Activated T-helper 2 cell treated with anti-CD3 and anti-CD28 coated beads, Interferon-gamma antibody, Interleukin-2, Interleukin-4, amounts not matched to agents 10 μg/mL and 5 μg/mL and 100 μg/mL, durations not matched to agents 14 hours and 24 hours and 36 hours (primary cell): ENCODE measurements at places on chromosomes 3 and 15.
A peak's percentile ranks its signal among the peaks of the same experiment; 100 is the strongest.

DNA sequence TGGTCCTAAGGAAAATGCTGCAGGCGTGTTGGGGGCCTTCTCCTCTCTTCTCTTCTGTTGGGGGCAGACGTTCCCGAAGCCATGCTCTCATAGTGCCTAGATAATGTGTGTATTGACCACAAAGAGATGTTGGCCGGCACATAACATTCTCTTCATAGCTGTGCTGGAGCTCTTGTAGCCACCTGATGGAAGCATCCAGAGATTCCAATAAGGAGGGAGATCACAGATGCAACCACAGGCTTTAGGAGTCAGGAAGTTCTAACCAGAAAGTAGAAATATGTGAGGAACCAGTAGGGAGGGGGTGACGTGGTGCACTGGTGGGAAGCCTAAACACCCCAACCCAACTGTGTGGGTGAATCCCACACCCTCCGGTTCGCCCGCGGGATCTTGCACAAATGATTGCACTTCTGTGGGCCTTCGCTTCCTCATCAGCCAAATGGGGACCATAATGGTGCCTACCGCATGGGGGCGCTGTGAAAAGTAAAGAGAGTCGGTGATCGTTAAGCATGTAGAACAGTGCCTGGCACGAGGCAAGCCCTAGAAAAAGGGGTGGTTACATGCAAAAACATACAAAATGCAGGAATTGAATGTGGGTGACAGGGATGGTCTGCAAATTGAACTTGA lies 87.8 kb downstream of the TOP2B start:
- no peaks in the 10 kb centered on the region for H3K36me3 ChIP-seq
- DNase-seq = no peak
- no peaks in the 10 kb centered on the region for H3K4me1 ChIP-seq

- no peaks in the 10 kb centered on the region for H3K36me3 ChIP-seq
- H3K4me3 ChIP-seq = no peak overlapping the region
- no peak overlapping the region for H3K27ac ChIP-seq
- H3K27me3 ChIP-seq = no peaks in the 10 kb centered on the region
Measured at GRCh38 chr3:182451871-182452270, 341.4 kb upstream of the ATP11B start.

DNA sequence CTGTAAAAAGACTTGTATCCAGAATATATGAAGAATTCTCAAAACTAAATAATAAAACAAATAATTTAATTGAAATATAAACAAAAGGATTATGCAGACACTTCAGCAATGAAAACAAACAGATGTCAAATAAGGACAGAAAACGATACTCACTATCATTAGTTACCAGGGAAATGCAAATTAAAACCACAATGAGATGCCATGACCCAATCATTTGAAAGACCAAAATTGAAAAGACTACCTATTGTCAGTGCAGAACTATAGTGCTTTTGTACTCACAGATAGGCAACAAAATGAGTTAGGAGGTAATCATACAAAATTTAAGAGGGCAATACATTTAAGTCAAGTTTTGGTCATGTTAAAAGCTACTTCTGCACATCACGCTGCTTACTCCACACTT lies 31.6 kb upstream of the OR5K4 start:
- no peaks in the 10 kb centered on the region for H3K36me3 ChIP-seq
- H3K27me3 ChIP-seq = peaks cover 7% of the 10 kb centered on the region
- peaks cover 5% of the 10 kb centered on the region for H3K4me1 ChIP-seq
- H3K4me3 ChIP-seq = no peak overlapping the region
- H3K27ac ChIP-seq = no peak overlapping the region

- no peaks in the 10 kb centered on the region for H3K36me3 ChIP-seq
- no peaks in the 10 kb centered on the region for H3K27me3 ChIP-seq
- H3K27ac ChIP-seq = no peak overlapping the region
- H3K4me3 ChIP-seq = no peak overlapping the region
- DNase-seq = no peak
Measured at GRCh38 chr15:63890617-63891016, 56.9 kb upstream of the HERC1 start.

DNA sequence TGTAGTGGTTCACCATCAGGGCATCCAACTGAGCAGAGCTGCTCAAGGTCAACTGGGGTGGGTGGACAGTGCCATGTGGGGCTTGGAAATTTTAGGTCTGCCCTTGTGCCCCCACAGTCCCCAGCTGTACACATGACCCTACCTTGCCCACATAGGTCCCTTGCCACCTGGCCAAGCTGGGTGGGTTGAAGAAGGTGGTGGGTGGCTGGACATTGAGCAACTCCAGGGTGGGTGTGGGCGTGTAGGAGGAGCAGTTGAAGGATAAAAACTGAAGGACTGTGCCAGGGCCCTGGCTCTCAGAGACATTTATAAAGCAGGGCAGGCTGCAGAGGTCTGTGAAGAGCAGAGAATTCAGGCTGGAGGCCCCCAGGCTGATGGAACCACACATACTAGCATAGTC lies 568 bp downstream of the CDHR4 start:
- no peaks in the 10 kb centered on the region for H3K36me3 ChIP-seq
- H3K27me3 ChIP-seq = peaks cover 18% of the 10 kb centered on the region
- no peak overlapping the region for H3K4me3 ChIP-seq

- no peaks in the 10 kb centered on the region for H3K36me3 ChIP-seq
- H3K4me3 ChIP-seq = no peak overlapping the region
- peaks cover 2% of the 10 kb centered on the region for H3K4me1 ChIP-seq
- H3K27ac ChIP-seq = no peak overlapping the region
Measured at GRCh38 chr15:43285609-43286037, 18.9 kb upstream of the TGM5 start.

GRCh38 chr3:147945968-147946519 lies 536.9 kb downstream of the ZIC1 start:
- DNase-seq = no peak

DNA sequence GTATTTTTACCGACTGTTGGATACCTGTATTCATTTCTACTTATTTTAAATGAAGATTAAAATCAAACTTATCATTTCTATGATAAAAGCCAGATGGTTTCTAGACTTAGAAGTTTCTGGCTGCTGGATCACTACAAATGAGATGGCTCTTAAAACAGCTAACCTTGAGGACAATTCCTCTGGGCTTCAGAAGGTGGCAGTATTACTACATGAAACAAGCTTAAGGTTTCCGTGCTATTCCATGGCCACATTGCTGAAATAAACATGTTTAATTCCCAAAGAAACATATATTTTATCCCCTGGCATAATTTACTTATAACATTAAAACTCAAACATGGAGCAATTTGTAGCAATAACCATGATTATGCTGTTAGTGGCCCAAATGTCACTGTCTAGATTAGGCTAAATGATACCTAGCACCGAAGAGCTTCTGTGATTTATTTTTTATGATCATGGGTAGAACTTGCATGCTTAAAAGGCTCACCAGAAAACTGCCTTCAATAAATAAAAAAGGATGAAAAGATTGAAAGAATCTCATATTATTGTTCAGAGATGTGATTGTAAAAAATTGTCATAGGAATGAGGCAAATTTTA lies 204.0 kb upstream of the NANOGP8 start:
- no peak for DNase-seq
- H3K4me3 ChIP-seq = no peak overlapping the region
- H3K36me3 ChIP-seq = no peaks in the 10 kb centered on the region
- H3K27me3 ChIP-seq = no peaks in the 10 kb centered on the region

DNA sequence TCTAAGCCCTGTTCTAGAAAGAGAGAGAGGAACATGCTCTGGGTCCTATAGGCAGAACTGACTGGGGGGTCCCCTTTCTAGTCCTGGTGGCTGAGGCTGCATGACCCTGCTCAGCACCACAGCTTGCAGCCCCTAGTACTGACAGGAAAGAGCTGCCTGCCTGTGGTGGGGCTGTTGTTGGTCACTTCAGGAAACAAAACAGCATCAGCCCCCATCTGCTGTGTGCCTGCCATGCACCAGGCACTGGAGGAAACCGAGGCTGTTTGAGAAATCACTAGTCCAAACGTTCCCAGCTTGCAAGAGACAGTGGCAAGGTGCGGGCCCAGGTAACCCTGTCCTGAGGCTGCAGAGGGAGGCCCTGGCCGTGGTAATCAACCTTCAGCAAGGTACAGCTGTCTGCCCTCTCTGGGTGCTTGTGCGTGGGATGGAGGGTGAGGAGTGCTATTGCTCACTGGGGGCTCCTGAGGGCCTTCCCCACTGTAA lies 90.6 kb downstream of the IQSEC1 start:
- H3K27ac ChIP-seq = no peak overlapping the region
- H3K4me3 ChIP-seq = no peak overlapping the region
- H3K27me3 ChIP-seq = no peaks in the 10 kb centered on the region

DNA sequence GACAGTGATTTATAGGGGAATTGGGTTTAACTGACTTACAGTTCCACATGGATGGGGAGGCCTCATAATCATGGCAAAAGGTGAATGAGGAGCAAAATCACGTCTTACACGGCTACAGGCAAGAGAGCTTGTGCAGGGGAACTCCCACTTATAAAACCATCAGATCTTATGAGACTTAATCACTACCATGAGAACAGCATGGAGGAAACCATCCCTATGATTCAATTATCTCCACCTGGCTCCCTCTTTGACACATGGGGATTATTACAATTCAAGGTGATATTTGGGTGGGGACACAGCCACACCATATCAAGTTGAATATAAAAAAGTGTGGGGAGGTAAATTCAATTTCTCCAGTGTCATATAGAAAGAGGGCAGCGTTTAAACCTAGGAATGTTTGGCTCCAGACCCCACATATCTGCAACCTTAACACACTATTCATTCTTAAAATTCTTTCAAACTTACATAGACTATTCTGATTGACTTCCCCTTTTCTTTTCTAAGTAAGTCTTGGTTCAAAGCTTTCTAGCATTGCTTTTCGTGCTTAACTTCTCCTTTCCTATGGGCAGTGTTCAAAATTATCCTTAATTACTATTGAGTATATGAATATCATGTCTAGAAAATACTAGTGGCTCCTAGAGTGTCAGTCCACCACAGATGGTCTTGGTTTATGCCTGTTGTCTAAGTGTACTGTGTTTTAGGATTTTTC lies 446.7 kb upstream of the GBE1 start:
- no peaks in the 10 kb centered on the region for H3K4me1 ChIP-seq
- no peak for DNase-seq
- H3K27ac ChIP-seq = no peak overlapping the region

GRCh38 chr3:50167069-50167840 lies 12.1 kb downstream of the SEMA3F start:
- DNase-seq = no peak
- no peaks in the 10 kb centered on the region for H3K36me3 ChIP-seq
- no peaks in the 10 kb centered on the region for H3K4me1 ChIP-seq
- no peak overlapping the region for H3K4me3 ChIP-seq

- peaks cover 16% of the 10 kb centered on the region for H3K27me3 ChIP-seq
- no peaks in the 10 kb centered on the region for H3K36me3 ChIP-seq
- H3K27ac ChIP-seq = no peak overlapping the region
- no peaks in the 10 kb centered on the region for H3K4me1 ChIP-seq
- no peak for DNase-seq
Measured at GRCh38 chr3:10695595-10696285, 120.3 kb upstream of the SLC6A11 start.

- H3K4me3 ChIP-seq = no peak overlapping the region
- no peaks in the 10 kb centered on the region for H3K27me3 ChIP-seq
- H3K27ac ChIP-seq = no peak overlapping the region
- peaks cover 3% of the 10 kb centered on the region for H3K4me1 ChIP-seq
- H3K36me3 ChIP-seq = no peaks in the 10 kb centered on the region
- no peak for DNase-seq
Measured at GRCh38 chr3:9957214-9957613, 5.0 kb upstream of the PRRT3 start.

DNA sequence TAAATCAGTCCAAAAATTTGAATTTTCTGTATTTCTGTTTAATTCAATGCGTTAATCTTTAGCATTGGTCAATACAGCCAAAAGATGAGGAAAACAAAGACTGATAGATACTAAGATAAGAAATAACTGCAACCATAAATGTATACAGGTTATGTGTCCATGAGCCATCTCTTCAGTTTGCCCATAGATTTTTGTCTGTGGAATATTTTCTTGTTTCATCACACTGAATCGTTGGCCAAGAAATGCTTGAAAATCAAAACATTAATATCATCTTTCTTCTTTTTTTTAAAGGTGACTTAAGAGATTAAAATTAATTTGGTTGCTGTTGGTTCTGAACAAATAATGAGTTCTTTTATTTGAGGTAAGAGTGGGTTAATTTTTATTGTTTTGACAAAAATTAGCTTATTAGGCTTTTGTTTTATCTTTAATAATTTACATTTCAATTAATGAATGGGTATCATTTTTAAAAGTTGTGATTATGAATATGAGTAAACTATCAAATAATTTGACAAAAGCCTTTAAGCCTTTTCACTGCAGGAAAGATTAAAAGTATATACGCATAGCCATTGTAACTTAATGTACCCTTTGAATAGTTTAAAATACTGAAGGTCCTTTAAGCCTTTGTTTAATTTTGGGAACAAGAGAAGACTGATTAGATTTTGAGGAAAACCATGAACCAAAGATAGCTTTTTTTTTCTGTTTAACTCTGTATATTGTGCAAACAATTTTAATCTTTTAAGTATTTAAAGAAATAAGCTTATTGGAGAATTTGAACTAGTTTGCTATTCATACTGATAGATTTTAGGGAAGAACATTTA lies 14.7 kb upstream of the CHD2 start:
- H3K4me3 ChIP-seq = peak overlapping the region; percentile 91
- H3K27me3 ChIP-seq = no peaks in the 10 kb centered on the region
- H3K27ac ChIP-seq = peak overlapping the region; percentile 98
- peaks cover 64% of the 10 kb centered on the region for H3K36me3 ChIP-seq
- DNase-seq = no peak

GRCh38 chr3:53222183-53222901 lies 33.5 kb downstream of the TKT start:
- DNase-seq = no peak
- no peaks in the 10 kb centered on the region for H3K27me3 ChIP-seq
- H3K36me3 ChIP-seq = peaks cover 40% of the 10 kb centered on the region
- H3K27ac ChIP-seq = no peak overlapping the region
- H3K4me3 ChIP-seq = no peak overlapping the region

- H3K4me3 ChIP-seq = peak within 1 kb of the TSS; percentile 92
- H3K27ac ChIP-seq = peak within 1 kb of the TSS; percentile 72
- H3K36me3 ChIP-seq = no peaks in the 10 kb centered on the region
- H3K27me3 ChIP-seq = peaks cover 18% of the 10 kb centered on the region
- peaks cover 29% of the 10 kb centered on the region for H3K4me1 ChIP-seq
Measured at GRCh38 chr15:52528564-52529340, at the start of gene MYO5A. TSS of gene MYO5A (minus strand) at chr15:52528880. CDS start at chr15:52528806, 74 bp downstream.

DNA sequence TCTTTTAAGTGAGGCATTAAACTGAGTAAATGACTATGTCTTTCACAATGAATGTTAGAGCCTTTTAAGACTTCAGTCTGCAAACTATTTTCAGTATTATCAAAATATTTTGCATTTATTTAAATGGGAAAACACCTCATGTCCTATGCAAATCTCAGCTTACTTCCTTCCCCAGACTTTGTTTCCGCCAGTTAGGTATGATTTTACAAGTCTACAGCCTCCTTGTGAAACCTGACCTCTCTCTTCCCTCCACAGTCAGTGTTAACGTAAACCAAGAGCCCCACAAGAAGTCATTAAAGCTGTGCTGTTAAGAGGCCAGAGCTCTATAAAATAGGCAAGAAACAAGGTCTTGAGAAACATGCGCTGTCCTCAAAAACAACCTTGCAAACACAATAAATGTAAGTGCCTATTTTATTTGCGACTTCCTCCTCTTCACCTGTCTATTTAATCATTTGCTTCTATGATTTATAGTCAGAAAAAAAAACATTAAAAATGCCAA lies 48.3 kb downstream of the PRTG start:
- H3K36me3 ChIP-seq = no peaks in the 10 kb centered on the region
- DNase-seq = no peak
- no peak overlapping the region for H3K27ac ChIP-seq
- H3K27me3 ChIP-seq = no peaks in the 10 kb centered on the region
- H3K4me3 ChIP-seq = no peak overlapping the region
